ENCODE measurements at places on chromosomes 7 and 10.

- no peak for DNase-seq
Observed at GRCh38 chr7:227926-228325, 35.6 kb downstream of the FAM20C start.

GRCh38 chr10:29120216-29120615 lies 168.7 kb upstream of the LYZL1 start:
- no peak for DNase-seq

GRCh38 chr10:104435822-104436221 lies 82.2 kb downstream of the CFAP58 start:
- no peak for DNase-seq

GRCh38 chr7:18425838-18426445 lies 69.6 kb upstream of the HDAC9 start:
- DNase-seq, result no peak

GRCh38 chr10:96614515-96614914 lies 27.7 kb upstream of the TM9SF3 start:
- DNase-seq, result no peak

- no peak for DNase-seq
Observed at GRCh38 chr10:113045147-113046055, 95.4 kb downstream of the TCF7L2 start.

GRCh38 chr10:86970162-86970981 lies 2.1 kb downstream of the ADIRF start:
- DNase-seq, result no peak

- no peak for DNase-seq
Observed at GRCh38 chr10:73018632-73019031, 64.0 kb upstream of the PLA2G12B start.

GRCh38 chr10:86366902-86367151 lies 232 bp upstream of the GRID1 start:
- no peak for DNase-seq

GRCh38 chr10:69022611-69023010 lies 34.0 kb downstream of the KIFBP start:
- DNase-seq, result no peak

DNA sequence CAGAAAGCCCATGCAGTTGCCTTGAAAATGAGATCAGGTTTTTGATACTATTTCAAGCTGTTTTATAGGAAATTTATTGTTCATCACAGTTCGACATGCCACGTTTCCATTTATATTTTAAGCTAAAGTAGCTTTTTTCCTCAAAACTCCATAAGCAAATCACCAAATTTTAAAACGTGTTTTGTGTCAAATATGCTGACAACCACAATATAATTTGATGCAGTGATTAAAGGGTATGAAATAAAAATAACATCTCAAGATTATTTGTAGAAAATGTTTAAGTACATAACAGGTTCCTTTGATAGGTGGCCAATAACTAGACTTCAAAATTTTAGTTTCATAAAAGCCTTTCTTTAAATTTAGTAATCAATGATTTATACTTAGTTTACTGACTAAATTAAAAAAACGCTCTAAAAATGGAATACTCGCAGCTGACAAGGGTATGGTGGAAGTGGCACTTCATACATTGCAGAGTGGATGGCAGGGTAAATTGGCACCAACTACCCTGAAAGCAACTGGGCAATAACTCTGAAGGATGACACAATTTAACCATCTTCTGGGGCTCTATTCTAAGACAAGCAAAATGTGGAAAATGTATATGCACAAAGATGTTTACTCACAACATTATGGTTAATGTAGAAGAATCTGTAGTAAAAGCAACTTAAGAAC lies 481.6 kb downstream of the TNS3 start:
- DNase-seq, result no peak

DNA sequence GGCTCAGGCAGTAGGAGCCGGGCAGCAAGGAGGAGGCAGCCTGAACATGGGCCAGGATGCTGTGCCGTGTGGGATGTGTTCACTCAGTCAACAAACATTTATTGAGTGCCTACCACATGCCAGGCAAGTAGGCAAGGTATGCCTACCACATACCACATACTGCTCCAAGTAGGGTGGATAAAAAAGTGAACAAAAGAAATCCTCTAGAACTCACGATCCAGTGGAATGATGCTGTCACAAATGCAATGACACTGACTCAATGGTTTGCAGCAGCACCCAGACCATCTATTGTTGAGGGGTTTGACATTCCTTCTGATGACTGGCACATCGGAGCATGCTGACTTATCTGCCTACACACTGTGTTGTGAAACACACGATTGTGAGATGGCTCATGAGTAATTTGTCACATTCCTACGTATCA lies 413.5 kb downstream of the NRG3 start:
- no peak for DNase-seq

DNA sequence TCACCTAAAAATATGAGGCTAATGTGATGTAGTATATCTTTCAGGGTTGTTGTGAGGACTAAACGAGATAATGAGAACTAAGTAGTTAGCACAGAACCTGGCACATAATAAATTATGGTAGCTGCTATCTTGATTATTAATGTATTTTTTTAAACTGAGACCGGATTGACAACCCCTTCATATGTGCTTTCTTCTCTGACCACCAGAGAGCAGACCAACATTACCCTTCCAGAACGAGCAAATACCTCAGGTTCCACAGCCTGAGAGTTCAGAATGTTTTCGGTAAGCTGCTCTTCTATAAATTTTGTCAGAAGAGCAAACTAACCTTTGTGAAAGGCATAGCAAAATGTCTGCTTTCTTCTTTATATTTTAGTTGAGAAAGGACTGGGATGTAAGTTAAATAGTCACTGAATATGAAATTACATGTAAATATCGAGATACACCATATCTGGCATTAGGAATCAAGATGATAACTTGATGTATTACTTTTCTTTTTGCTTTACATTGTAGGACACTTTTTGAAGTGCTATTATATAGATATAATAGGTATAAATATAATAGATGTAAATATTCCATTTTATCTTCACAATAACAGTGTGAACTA lies 13.6 kb upstream of the BPGM start:
- DNase-seq, result no peak

- DNase-seq, result no peak
Observed at GRCh38 chr7:131336956-131337355, 9.3 kb downstream of the MKLN1 start.

DNA sequence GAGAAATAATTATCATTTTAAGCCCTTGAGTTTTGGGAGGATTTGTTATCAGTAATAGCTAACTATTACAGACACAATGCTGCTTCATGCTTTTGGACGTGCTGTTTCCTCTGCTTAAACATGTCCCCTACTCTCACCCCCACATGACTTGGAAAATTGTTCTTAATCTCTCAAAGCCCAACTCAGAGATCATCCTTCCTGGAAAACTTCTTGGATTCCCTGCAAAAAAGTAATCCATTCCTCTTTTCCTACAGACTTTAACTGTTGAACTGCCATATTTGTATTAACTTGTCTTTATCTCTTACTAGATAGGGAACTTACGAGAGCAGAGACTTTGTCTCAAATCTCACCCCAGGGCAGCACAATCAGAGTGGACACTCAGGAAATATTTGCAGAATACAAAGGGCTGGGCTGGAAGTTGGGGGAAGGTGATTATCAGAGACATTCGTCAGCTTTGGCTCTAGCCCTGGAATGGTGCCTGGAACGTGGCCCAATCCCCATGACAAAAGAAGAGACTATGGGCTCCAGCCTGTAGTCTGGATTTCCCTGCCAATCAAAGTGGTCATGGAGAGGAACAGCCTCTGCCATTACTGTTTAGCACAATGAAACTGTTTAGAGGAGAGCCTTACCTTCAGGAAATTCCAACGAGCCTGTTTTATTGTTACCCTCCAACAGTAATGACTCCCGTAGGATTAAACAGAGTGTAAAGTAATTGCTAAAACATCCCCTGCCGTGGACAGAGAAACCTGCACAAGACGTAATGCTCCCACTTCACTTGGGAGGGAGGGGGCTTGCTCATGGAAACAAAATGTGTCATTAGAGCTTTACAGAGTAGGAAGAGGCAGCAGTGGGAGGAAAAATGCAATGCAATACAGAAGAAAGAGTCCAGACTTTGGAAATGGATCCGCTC lies 140.4 kb upstream of the AUTS2 start:
- no peak for DNase-seq

DNA sequence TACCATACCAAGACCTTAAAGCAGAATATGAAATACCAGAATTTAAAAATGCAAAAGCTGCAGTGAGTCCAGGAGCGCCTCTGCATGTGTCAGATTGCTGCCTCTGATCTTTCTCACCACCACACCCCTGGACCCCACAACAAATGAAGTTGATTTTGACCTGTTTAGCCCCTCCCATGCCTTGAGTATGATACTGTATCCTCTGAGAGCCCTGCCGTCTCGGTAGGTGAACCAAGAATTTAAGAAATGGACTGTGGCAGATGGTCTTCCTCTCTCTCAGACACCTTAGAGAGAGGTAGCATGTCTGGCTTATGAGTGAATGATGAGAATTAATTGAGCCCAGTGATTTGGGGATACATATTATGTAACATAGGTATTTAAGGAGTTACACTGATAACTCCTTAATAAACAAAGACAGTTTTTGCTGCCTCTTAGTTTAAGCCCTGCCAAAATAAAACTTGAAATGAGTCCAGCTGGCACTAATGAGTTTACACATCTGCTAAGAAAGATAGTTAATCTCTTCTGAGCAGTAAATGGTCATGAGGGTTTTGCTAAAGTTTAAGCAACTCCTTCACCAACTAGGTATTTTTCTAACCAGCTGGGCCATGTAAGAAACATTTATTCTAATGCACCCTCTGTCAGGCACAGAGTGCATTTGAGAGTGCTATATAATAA lies 4.5 kb upstream of the TFPI2 start:
- no peak for DNase-seq

- DNase-seq, result no peak
Observed at GRCh38 chr10:48946891-48947500, 7.4 kb upstream of the LRRC18 start.

DNA sequence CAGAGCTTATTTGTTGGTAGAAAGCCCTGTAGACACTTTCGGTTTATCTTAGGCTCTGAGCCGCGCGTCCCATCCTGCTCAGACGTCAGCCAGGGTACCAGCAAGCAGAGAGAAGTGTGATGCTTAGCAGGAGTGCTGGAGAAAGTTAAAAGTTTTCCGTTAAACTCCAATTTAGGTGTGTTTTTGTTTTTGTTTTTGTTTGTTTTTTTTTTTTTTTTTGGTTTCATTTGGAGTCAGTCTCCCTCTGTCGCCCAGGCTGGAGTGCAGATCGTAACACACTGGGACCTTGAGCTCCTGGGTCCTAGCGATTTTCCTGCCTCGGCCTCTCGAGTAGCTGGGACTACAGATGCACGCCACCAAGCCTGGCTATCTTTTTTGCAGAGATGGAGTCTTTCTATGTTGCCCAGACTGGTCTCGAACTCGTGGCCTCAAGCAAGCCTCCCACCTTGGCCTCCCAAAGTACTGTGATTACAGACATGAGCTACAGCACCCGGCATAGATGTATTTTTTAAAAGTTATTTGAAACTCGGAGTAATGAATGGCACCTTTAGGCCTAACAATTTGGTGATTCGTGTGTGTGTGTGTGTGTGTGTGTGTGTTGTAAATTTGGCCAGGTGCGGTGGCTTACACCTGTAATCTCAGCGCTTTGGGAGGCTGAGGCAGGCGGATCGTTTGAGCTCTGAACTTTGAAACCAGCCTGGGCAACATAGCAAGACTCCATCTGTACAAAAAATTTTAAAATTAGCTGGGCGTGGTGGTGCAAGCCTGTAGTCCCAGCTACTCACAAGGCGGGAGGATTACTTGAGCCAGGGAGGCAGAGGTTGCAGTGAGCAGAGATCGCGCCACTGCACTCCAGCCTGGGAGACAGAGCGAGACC lies 1.3 kb upstream of the HIP1 start:
- DNase-seq, result no peak

DNA sequence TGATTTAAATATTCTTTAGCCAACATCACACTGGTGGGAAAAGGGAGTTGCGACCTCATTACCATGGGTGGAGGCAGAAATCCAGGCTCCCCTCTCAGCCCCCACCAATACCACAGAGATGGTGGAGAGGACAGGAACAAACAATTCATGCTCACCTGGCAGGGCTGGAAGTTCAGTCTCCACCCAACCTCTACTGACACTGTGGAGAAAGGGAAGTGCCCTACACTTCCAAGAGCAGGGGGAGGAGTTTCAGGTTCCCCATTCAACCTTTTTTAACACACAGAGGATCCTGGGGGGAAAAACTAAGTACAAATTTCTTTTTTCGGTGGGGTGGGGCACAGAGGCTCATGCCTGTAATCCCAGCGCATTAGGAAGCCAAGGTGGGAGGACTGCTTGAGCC lies 210.1 kb upstream of the KCTD7 start:
- DNase-seq, result no peak

GRCh38 chr10:96295475-96295874 lies 8.8 kb upstream of the DNTT start:
- no peak for DNase-seq

DNA sequence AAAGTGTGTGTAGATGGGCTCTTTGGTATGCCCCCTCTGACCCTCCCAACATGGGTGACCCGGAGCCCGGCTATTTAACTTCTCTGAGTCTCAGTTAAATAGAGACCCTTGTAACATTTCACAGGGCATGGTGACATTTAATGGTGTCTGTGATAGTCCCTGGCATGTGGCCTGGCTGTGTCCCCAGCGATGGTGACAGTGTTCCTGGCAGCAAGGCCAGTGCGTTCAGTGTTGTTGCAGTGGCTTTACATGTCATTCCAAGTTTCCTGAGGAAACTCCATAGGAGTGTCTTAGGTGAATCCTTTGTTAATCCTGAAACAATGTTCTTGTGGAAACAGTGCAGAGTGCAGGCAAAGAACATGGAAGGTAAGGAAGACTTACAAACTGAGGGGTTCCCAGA lies 137.0 kb downstream of the RAMP3 start:
- DNase-seq, result no peak

GRCh38 chr10:46305986-46306385 lies 19.2 kb downstream of the ANTXRL start:
- DNase-seq, result no peak

DNA sequence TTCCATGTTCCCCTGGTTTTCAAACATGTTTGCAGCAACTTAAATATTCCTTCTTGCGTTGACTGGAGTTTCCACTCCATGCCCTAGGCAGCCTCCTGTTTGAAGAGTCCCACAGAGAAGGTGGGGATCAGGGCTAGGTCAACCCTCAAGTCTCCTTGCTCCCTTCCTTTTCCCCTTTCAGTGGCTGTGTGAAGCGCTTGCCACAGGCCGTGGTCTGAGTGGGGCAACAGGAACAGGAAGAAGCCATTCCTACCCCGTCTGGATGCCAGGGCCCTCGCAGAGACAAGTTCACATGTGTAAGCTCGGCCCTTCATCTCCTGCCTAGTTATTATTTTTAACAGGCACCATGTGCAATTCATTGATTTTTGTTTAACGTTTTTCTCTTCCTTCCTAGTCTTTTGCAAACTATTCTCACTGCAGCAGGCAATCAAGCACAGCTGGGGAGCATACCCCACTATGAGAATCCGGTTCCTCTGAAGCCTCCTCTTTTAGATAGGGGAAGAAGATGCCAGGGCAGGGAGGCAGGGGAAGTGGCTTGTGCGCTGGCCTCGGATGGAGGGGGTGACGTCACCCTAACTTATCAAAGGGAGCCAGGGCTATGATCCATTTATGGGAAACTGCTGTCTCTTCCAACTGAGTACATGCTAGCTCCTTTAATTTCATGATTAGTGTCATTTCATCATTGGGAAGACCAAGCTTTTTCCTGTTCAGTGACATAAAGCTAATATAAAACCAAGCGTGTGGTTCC lies 64.2 kb downstream of the PRLHR start:
- DNase-seq, result no peak
